ENCODE measurements at places on chromosomes 6 and 20. TPM values are rescaled to one million over a fixed set of nuclear protein-coding genes. Genes with fewer than 3 reads are reported as not detected.

Gene CRISP2
- total RNA-seq, result not detected

Gene RAB32
- 81.5 TPM for total RNA-seq

Gene RAET1L
- total RNA-seq, result not detected

Gene BLCAP
- total RNA-seq, result 65.0 TPM

Gene GRM4
- under 0.01 TPM for total RNA-seq

Data from dermis microvascular lymphatic vessel endothelial cell (primary cell).